Activated CD4-positive, alpha-beta T cell treated with anti-CD3 and anti-CD28 coated beads for 36 hours (primary cell): ENCODE measurements at places on chromosomes 16 and 17. TPM values are rescaled to one million over a fixed set of nuclear protein-coding genes. Genes with fewer than 3 reads are reported as not detected.

Gene CD300LB
- total RNA-seq: not detected

GRCh38 chr17:80261895-80262279 lies 1.2 kb downstream of the RNF213 start:
- no peak for DNase-seq

Gene NOXO1
- not detected for total RNA-seq

DNA sequence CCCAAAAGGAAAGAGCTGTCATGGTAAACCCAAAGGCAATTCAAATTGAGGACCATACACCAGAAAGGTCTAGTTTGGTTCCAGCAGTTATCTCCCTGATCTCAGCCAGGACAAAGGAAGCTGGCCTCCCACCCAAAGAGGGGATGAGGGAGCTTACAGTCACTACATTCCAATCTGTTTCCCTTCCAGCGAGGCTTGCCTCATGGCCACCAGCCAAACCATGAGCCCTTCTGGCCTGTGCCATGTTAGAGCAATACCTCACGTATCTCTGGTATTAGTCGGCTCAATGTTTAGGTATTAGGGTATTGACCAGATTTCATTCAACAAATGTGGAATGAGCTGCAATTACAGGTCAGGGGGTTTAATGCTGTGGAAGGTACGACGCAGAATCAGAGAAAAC lies 8.4 kb downstream of the NDUFAB1 start:
- DNase-seq: no peak

GRCh38 chr17:2101448-2102257 lies 46.8 kb downstream of the HIC1 start:
- peak; percentile 80 for DNase-seq

DNA sequence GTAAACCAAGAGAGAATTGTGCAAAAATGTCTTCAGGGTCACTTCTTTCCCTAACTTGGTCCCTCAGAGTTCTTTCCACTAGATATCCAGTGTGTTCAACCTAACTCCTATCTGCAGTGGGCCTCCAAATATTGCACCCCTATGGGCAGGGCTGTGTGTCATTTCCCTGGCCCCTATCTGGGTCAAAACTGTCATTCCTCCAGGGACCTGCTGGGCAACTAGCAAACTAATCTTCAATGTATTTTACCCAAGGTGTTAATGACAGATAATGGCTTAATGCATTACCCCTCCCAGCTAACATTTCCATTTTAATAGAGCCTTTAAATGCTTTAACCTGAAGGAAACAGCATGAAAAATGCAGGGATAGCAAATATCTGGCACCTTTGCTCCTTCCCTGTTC lies 25.8 kb upstream of the SKAP1 start:
- no peak for DNase-seq
